ENCODE measurements at places on chromosomes 6 and 20. TPM values are rescaled to one million over a fixed set of nuclear protein-coding genes. Genes with fewer than 3 reads are reported as not detected.

Gene CLIC5
- 218 TPM for polyA plus RNA-seq

DNA sequence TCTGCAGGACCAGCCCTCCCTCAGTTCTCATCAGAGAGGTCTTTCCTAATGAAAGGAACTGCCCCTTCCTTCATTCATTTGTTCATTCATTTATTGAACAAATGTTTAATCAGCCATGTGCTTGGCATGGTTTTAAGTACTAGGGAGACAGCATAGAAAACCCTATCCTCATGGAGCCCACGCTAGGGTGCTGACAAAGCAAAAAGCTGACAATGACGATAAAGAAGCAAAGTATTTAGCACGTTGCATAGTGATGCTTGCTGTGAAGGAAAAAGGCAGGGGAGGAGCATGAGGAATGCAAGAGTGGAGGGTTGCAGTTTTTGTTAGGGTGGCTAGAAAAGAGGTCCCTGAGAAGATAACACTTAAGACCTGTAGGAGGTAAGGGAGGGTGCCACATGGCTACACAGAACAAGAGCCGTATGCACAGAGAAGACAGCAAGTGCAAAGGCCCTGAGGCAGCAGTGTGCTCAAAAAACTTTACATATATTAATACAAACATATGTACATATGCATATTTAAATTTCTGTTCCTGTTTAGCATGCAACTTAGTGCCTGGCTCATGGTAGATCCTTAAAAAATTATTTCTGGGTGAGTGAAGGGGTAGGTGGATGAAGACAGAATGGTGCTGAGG is 98.9 kb downstream of the EYA2 start:
- no peak for DNase-seq

GRCh38 chr20:45436732-45437485 is 21.0 kb downstream of the PIGT start:
- DNase-seq: peak; percentile 77

DNA sequence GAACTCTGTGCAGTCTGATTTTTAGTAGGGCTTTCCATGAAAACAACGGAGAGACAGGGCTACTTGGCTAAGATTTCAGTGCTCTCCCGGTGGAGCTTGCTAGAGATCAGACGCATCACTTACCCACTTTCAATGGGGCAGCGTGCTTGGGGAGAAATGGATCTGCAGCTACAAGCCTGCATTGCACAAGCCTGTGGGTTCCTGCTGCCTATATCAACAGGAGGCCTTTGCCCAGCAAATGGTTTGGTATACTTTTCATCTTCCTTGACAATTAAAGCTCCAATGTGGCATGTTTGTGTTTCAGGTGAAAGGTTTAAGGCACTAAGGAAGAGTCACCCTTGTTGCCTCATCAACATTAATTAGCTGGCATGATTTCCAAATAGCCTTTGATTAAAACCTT is 136.0 kb upstream of the FOXQ1 start:
- DNase-seq: no peak

DNA sequence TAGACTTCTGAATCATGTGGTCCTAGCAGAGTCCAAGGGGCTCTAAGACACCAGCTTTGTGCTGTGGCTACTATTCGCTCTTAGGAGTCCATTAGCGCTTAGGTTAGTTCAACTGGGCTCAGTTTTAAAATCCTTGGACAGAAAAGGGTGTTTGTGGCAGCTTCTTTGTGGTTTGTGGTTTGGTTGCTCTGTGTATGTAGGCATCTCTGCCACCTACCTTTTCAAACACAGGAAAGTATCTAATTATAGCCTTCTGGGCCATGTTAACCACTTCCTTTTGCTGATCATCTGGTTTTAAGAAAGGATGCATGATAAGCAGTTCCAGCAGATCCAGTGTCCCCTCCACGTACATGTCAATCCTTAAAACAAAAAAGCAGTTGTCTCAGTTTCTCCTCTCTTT is 10.8 kb downstream of the GSTA4 start:
- no peak for DNase-seq

Gene EYA2
- 0.81 TPM for polyA plus RNA-seq
